CD4-positive, alpha-beta T cell treated with Interleukin-17A for 1 hour (primary cell): ENCODE measurements at places on chromosomes 7 and 10.
A peak's percentile ranks its signal among the peaks of the same experiment; 100 is the strongest.

DNA sequence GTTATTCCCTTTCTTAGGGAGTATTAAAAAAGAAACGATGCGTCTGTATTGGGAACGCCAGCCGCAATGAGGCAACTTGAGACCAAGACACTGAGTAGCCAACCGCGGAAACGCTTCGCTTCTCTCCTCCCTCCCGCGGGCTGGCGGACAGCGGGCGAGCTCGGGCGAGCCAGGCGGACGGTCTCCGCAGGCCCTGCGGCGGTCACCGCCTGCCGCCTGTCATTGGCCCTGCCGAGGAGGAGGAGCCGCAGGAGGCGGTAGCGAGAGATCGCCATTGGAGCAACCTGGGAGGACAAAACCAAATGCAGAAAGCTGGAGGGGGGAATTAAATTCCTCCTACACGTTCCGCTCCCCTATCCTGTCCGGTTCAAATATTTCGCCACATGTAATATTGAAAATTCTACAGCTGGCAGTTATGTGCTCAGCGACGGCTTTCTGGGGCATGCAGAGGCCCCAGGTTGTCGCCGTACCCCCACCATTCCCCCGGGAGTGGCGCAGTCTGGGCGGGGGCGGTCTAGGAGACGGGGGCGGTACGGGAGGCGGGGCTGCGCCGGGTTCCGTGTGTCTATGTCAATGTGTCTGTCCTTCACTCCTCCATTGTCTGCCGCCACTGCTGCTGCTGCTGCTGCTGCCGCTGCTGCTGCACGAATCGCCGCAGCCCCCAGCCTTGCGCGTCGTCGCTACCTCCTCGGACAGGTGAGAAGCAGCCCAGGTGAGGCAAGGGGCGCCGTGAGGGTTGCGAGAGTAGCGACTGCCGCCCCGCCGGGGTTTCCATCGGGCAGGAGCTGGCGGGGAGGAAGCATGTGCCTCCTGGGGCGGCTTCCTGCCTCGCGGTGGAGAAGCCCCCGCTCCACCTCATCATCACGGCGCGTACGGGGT is at the start of the genes ANKMY2 and BZW2:
ANKMY2 (minus strand) TSS at position 162 of the 879 bp plus-strand sequence. CDS start 181 bp downstream, outside the sequence.
BZW2 (plus strand) TSS at position 589 of the 879 bp plus-strand sequence. CDS start 19,263 bp downstream, outside the sequence.
- peak; percentile 94 for DNase-seq

DNA sequence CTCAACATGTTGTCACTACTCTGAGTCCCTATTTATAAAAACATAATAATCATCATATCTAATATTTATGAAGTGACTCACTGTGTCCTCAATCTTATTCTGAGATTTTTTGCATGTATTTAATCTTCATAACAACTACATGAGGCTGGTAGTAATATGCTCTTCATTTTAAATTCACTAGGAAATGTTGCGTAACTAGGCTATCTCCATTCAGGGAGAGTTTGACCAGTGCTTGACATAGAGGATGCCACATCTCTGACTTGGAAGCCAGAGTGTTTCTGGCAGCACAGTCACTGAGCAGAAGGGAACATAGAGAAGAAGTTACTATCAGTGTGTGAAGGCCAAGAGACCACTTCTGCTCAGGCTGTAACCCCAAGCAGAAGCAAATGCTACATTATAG is 88.9 kb downstream of the FAM13C start:
- no peak for DNase-seq

GRCh38 chr7:102079140-102080018 is 207.3 kb upstream of the SH2B2 start:
- DNase-seq = no peak

GRCh38 chr7:24444666-24445440 is 128.4 kb upstream of the PALS2 start:
- no peak for DNase-seq

- DNase-seq = no peak
Measured at GRCh38 chr7:34762764-34763163, 104.7 kb downstream of the NPSR1 start.

- peak; percentile 71 for DNase-seq
Measured at GRCh38 chr10:100997360-100998182, 2.0 kb upstream of the LZTS2 start.

DNA sequence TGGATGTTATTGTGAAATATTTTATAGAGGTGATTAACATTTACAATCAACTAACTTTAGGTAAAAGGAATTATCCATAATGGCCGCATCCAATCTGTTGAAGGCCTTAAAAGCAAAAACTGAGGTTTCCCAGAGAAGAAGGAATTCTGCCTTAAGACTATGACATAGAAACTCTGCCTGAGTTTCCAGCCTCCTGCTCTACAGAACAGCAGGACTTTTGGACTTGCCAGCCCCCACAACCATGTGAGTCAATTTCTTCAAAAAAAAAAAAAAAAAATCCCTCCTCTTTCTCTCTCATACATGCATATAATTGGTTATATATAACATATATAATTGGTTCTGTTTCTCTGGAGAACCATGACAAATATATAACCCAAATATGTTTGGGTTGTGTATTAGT is 15.4 kb downstream of the SLC25A28 start:
- DNase-seq = no peak

DNA sequence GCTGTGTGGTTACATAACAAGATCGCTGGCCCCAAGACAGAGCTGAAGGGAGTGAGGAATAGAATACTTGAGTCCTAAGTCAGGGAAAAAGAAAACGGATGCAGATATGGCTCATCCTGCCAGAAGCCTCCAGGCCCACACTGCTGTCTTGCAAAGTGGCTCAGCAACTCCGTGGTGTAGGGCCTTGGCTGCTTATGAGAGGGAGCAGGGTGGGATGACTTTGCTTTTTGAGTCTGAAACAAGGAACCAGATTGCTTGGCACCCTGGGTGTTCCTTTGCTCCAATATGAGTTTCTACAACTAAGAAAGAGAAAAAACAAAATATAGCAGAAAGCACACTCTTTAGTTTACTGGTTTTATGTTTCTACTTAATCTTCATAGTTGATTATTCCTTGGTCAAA is 193.8 kb upstream of the WDR11 start:
- DNase-seq = no peak

DNA sequence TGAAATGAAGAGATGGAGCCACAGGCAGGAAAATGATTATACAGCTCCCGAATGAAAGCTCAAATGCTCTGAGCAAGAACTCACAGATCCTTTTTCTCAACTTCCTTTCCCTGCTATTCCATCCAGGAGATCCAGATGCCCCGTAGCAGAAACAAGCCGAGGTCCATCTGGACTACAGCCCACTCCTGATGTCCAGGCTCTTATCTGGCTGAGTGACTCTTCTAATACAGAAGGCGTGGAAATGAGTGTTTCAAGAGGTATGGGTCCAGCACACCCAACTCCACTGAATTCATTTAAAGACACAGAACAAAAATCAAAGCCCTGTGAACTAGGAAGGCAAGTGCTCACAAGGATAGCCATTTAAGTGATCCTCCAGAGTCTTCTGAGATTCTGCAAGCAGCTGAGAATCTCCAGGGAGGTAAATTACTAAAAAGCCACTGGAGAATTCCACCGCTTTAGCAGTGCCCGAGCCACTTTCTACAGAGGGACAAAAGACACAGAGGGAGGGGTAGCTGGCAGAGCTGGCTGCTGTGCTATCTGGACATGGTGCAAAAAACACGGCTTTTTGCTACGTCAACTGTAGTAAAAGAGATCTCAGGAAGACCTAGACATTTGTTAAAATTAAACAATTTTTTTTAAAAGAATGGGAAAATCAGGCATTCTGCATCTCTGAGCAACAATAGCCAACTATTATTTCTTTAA is 24.5 kb downstream of the FAM171A1 start:
- no peak for DNase-seq

DNA sequence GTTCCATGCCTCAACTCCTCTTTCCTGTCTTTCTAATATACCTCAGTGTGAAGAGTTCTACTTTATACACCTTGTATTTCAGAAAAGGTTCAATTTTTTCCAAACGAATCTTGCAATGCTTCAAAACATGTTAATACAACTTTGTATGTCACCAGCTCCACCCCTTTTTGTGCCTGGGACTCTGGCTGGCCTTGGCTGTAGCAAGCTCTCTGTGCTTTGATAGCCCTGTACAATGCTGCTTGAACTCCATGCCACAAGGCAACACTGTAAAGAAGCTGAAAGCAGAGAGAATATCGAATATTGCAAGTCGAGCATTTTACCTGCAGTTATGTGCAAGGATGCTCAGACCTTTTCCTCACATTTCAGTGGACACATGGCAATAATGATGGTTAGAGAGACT is 52.5 kb downstream of the PANK1 start:
- DNase-seq = no peak
